Renal cortical epithelial cell (primary cell): ENCODE measurements at places on chromosomes 2 and 18.

DNA sequence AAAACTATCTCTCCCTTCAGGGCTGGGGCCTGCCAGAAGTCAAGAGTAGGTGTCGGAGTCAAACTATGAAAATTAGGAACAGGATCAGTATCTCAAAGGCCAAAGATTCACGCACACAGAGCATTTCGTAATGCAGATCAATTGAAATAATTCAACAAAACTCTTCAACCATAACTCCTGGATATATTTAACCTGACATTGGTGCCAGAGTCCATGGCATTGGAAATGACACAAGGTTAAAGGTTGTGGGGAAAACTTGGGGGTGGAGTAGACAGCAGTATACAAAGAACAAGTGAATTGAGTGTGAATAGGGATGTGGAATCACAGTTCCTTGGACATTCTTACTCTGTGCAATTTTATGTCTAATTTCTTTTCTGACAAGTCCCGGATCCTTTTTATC is 788.0 kb upstream of the GYPC start:
- DNase-seq: no peak

DNA sequence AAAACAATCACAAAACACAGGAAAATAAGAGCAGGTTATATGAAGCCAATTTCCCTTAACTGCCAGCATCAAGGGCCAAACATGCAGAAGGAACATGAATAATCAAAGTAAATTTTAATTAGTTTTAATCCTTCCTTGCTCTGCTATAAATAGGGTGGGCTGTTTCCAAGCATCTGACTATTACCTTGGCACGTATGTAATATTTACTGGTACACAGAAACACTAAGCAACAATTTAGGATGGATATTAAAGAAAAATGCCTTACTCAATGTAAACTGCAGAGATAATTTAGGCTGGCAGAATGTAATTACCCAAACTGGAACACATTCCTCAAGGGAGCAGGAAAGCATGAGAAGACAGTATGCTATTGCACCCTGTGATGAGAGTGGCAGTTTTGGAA is 468.2 kb downstream of the TDRD15 start:
- no peak for DNase-seq

GRCh38 chr18:60831971-60832370 is 459.4 kb upstream of the MC4R start:
- no peak for DNase-seq

- no peak for DNase-seq
Observed at GRCh38 chr18:56021136-56021808, 433.3 kb upstream of the TCF4 start.

DNA sequence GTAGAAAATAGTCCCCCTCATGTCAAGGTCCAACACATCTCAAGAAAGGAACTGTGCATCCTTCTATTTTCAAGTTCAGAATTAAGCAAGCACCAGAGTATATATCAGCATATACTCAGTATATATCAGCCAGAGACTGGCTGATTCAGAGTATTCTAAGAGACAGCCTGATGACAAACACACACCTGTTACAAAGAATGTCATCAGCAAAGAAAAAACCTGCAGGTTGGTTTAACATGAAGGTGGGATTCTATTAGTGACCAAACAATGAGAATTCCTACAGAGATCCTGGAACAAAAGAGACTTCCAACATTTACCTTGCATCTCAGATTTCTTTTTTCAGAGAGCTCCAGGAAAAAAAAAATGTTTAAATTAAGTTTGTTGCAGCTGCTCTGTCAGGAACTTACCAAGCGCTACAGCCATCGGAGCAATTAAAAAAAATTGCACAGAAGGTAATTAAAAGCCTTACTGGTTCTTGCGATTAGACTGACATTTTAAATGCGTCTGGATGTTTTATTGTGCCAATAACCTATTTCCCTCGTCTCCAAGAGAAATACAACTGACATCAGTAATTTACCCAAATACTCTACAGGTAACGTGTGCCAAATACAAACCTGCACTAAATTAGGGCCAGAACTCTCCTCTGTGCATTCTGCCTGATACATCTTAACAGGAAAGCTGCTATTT is 218.1 kb downstream of the HNMT start:
- DNase-seq: no peak

DNA sequence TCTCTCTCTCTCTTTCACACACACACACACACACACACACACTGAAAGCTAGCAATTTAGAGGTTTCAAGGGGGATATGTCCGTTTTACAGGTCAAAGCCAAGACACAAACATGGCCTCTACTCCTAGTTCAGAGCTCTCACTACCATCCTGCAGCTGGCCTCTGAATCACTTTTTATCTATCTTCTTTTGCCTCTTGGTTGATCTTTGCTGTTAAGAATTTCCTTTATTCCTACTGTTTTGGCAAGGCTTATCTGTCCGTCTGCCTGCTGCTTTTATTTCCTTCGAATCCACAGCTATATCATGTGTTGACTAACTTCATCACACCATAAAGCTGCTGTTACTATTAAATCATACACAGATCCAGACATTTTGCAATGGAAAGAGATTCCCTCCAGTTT is 543.0 kb downstream of the PLCL1 start:
- DNase-seq: no peak

- DNase-seq: peak; percentile 14
Observed at GRCh38 chr2:45459860-45460259, 151.2 kb downstream of the SRBD1 start.

- DNase-seq: no peak
Observed at GRCh38 chr2:74091391-74091790, 56.3 kb downstream of the BOLA3 start.

- DNase-seq: peak; percentile 9
Observed at GRCh38 chr2:191105082-191105481, 45.7 kb downstream of the STAT4 start.
